ENCODE measurements at places on chromosomes 2 and 18. TPM values are rescaled to one million over a fixed set of nuclear protein-coding genes. Genes with fewer than 3 reads are reported as not detected.

Gene POTEI
- total RNA-seq = 7.0 TPM

Gene PIEZO2
- total RNA-seq = 43.7 TPM

DNA sequence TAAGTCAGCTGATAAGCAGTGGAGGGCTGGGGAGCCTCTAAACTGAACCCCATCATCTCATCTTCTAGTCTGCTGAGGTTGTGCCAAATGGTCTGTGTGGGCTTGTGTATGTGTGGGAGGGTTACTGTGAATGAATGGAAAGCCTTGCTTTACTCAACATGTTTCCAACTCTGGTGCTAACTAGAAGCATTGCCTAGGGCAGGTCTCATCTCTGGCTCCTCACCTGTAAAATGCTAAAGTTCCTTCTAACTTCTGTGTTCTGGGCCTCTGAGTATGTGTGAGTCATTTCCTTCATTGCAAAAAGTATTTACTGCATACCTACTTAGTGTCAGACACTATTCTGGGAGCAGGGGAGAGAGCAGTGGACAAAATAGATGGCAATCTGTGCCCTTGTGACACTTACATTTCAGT lies 1.3 kb downstream of the LIPG start:
- DNase-seq = no peak
- H3K4me1 ChIP-seq = peaks cover 35% of the 10 kb centered on the region
- H3K4me3 ChIP-seq = peak overlapping the region; percentile 77
- H3K27ac ChIP-seq = no peak overlapping the region

Gene SMAD7
- 76.8 TPM for total RNA-seq

GRCh38 chr2:120524174-120524573 lies 178.2 kb downstream of the INHBB start:
- no peak overlapping the region for H3K27ac ChIP-seq
- H3K36me3 ChIP-seq = no peaks in the 10 kb centered on the region
- H3K4me1 ChIP-seq = peaks cover 9% of the 10 kb centered on the region

Gene MPV17
- 68.3 TPM for total RNA-seq

Gene CNRIP1
- 5.2 TPM for total RNA-seq

DNA sequence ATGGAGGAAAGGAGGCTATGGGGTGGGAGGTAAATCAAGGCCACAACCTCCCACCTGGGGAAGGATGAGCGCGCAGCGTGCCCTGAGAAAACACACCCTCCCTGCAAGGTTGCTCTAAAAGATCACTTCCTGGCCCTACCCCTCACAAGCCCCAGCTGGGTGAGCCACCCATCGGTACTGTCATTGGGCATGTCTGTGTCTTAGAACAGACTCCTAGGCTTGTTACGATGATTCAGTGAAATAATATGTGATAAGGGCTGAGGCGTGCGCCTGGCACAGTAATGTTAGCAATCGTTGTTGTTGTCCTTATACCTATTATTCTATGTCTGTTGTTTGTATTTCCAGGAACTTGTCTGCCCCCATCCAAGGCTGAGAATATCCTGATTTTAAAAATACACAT lies 175.1 kb downstream of the ZFP36L2 start:
- no peaks in the 10 kb centered on the region for H3K27me3 ChIP-seq
- H3K36me3 ChIP-seq = no peaks in the 10 kb centered on the region
- H3K27ac ChIP-seq = peak overlapping the region; percentile 41
- H3K4me3 ChIP-seq = no peak overlapping the region

GRCh38 chr18:22473366-22473765 lies 55.7 kb upstream of the CTAGE1 start:
- no peak for DNase-seq
- no peak overlapping the region for H3K27ac ChIP-seq
- no peaks in the 10 kb centered on the region for H3K36me3 ChIP-seq
- no peak overlapping the region for H3K4me3 ChIP-seq
- peaks cover 59% of the 10 kb centered on the region for H3K4me1 ChIP-seq
- no peaks in the 10 kb centered on the region for H3K27me3 ChIP-seq

Gene PSTPIP2
- 10.6 TPM for total RNA-seq

GRCh38 chr18:34875150-34875549 lies 165.1 kb downstream of the DTNA start:
- DNase-seq = no peak
- H3K4me3 ChIP-seq = no peak overlapping the region
- H3K27me3 ChIP-seq = no peaks in the 10 kb centered on the region
- H3K4me1 ChIP-seq = no peaks in the 10 kb centered on the region

Gene EPB41L3
- 59.9 TPM for total RNA-seq

GRCh38 chr2:192146069-192147015 lies 48.4 kb downstream of the TMEFF2 start:
- H3K4me3 ChIP-seq = no peak overlapping the region
- DNase-seq = no peak
- H3K27me3 ChIP-seq = no peaks in the 10 kb centered on the region
- no peak overlapping the region for H3K27ac ChIP-seq
- peaks cover 33% of the 10 kb centered on the region for H3K4me1 ChIP-seq

Gene ZNF142
- total RNA-seq = 34.1 TPM

Gene CYBRD1
- 47.7 TPM for total RNA-seq

GRCh38 chr2:73896362-73897239 lies 3.8 kb downstream of the ACTG2 start:
- H3K4me1 ChIP-seq = peaks cover 3% of the 10 kb centered on the region
- peaks cover 6% of the 10 kb centered on the region for H3K27me3 ChIP-seq
- no peaks in the 10 kb centered on the region for H3K36me3 ChIP-seq
- no peak overlapping the region for H3K4me3 ChIP-seq

GRCh38 chr2:239462671-239463506 lies 62.1 kb upstream of the HDAC4 start:
- DNase-seq = no peak
- no peak overlapping the region for H3K4me3 ChIP-seq
- no peaks in the 10 kb centered on the region for H3K36me3 ChIP-seq

DNA sequence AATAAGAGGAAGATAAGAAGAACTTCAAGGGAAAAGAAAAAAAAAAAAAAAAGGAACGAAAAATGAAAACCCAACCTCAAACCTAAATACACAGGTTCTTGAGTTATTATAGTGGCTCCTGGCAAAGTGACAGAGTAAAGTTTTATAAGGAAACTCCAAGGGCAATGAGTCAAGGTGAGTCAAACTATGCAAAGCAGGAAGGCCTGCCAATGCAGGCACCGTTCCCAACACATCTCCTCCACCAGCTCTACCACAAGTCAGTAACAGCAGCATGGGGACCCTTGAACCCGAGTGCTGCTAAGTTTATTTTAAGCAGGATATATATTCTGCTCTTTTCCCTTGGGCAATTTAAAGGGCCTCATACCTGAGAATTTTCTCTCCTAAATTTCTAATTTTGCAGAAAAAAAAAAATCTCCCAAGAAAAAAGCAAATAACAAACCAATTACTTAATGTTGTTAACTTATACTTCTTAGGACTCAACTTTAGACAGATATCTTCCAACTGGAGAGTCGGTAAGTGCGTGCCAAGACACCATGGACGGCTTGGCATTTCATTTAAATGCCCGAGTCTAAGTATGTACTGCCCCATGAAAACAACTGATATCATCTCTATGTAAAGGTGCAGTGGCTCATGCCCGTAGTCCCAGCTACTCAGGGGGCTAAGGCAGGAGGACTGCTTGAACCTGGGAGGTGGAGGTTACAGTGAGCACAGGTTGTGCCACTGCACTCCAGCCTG lies 75.7 kb upstream of the TFCP2L1 start:
- no peaks in the 10 kb centered on the region for H3K4me1 ChIP-seq
- H3K4me3 ChIP-seq = no peak overlapping the region
- DNase-seq = no peak

GRCh38 chr2:217998926-217999594 lies 3.7 kb downstream of the TNS1 start:
- H3K36me3 ChIP-seq = no peaks in the 10 kb centered on the region
- H3K27ac ChIP-seq = no peak overlapping the region
- H3K4me1 ChIP-seq = peaks cover 50% of the 10 kb centered on the region

Gene HEATR5B
- 22.7 TPM for total RNA-seq
